Stimulated activated naive CD8-positive, alpha-beta T cell treated with anti-CD3 and anti-CD28 coated beads, Interleukin-15, Interleukin-2, amounts not matched to agents 100 U/mL and 50 U/mL, for 24 hours (primary cell): ENCODE measurements at places on chromosomes 7 and 10.

GRCh38 chr10:20953120-20953519, 56.0 kb upstream of the NEBL start:
- DNase-seq = no peak

- no peak for DNase-seq
Observed at GRCh38 chr10:102923601-102924000, 5.5 kb downstream of the CNNM2 start.

DNA sequence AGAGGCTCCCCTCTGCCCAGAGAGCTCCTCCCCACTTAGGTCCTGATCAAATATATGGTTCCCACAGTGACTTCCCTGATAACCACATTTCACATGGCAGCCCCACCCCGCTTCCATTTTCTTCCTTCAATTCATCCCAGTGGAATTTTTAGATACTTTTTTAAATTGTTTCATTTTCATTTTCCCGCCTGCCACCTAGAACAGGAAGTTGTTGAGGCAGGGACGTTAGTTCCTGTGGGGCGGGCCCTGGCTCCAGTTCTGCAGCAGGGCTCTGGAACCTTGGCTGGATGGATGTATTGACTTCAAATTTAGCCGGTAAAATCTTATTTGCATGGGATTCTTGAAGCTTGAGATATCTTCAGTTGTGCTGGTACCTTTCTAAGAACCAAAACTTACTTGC, 226.6 kb downstream of the PAXIP1 start:
- DNase-seq = no peak

GRCh38 chr10:101284101-101284743, 55.0 kb upstream of the LBX1 start:
- no peak for DNase-seq

DNA sequence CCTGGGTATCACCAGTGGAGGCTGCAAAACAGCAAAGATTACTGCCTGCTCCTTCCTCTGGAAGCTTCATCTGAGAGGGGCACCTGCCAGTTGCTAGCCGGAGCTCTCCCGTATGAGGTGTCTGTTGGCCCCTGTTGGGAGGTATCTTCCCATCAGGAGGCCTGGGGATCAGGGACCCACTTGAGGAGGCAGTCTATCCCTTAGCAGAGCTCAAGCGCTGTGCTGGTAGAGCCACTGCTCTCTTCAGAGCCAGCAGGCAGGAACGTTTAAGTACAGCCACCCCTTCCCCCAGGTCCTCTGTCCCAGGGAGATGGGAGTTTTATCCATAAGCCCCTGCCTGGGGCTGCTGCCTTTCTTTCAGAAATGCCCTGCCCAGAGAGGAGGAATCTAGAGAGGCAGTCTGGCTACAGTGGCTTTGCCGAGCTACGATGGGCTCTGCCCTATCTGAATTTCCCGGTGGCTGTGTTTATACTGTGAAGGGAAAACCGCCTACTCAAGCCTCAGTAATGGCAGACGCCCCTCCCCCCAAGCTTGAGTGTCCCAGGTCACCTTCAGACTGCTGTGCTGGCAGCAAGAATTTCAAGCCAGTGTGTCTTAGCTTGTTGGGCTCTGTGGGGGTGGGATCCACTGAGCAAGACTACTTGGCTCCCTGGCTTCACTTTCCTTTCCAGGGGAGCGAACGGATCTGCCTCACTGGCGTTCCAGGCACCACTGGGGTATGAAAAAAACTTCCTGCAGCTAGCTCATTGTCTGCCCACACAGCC, 19.6 kb downstream of the SEMA3E start:
- no peak for DNase-seq

DNA sequence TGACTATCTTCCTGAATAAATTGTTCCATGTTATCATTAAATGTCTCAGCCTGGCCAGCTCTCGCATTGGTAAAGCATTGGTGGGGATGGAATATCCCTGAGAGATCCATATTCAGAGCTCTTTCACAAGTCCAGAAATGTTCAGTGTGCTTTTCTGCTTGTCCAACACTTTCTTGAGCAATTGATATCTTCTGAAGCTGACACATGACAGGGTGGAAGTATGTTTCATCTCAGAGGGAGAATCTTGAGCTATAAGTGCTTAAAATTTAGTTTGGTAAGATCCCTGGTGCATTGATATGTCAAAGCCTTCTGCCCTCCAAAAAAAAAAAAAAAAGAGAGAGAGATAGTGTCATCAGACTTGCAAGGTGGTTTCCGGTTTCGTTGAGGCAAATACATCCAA, 7.4 kb downstream of the IFIT3 start:
- no peak for DNase-seq

DNA sequence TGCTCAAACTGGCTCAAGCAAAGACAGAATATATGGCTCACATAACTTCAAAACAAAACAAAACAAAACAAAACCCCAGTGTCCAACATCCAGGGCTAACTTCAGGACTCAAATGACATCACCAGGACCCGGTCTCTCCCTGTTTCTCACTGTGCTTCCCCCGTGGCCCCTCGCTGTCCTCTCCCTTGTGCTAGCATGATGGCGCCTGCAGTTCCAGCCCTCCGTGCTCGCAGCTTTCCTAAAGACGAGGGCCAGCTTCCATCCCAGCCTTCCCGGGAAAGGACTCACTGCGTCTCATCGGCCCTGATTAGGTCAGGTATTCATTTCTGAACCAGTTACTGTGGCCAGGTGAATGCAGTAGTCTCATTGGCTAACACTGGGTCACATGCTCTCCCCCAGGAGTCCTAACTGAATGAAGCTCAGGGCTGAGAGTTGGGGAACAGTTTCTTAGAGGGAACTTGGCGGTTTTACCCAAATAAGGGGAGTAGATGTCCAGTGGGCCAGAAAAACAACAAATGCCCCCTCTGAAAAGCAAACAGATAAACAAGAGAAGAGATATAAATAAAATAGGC, 33.0 kb upstream of the CTBP2 start:
- no peak for DNase-seq

GRCh38 chr10:32646535-32646934, 200.6 kb downstream of the CCDC7 start:
- DNase-seq = no peak

DNA sequence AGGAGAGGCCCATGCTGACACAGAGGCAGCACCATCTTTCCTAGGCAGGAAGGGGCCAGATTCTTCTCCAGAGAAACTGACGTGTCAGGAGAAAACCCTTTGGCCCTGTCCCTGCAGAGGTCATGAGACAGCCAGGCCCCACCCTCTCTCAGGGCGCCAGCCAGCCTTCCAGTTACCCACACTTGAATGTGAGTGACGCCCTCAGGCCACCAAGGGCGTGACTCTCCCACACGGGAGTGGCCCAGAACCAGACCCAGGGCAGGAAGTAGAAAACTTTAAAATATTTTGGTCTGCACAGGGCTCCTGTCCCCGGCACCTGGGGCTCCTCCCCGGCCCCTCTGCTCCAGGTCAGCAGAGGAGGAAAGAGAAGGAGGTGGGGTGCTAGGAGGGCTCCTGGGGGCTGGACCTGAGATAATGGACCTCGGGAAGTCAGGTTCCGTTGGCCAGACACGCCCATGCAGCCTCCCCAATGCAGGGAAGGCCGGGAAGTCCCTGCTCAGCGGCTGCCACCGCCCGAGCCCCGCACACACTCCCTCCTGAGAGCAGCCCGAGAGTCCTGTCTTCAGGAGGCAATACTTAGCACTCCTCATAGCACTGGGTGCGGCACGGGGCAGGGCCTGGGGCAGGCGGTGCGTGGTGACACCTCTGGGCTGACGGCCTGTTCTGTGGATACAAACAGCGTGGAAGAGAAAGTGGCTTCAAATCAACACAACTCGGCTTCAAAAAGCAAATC, 67.0 kb upstream of the CFAP46 start:
- no peak for DNase-seq
